ENCODE measurements at places on chromosomes 1 and 21.
A peak's percentile ranks its signal among the peaks of the same experiment; 100 is the strongest.

- DNase-seq: no peak
These were observed 18.8 kb upstream of the FASLG start for GRCh38 chr1:172640111-172640510.

DNA sequence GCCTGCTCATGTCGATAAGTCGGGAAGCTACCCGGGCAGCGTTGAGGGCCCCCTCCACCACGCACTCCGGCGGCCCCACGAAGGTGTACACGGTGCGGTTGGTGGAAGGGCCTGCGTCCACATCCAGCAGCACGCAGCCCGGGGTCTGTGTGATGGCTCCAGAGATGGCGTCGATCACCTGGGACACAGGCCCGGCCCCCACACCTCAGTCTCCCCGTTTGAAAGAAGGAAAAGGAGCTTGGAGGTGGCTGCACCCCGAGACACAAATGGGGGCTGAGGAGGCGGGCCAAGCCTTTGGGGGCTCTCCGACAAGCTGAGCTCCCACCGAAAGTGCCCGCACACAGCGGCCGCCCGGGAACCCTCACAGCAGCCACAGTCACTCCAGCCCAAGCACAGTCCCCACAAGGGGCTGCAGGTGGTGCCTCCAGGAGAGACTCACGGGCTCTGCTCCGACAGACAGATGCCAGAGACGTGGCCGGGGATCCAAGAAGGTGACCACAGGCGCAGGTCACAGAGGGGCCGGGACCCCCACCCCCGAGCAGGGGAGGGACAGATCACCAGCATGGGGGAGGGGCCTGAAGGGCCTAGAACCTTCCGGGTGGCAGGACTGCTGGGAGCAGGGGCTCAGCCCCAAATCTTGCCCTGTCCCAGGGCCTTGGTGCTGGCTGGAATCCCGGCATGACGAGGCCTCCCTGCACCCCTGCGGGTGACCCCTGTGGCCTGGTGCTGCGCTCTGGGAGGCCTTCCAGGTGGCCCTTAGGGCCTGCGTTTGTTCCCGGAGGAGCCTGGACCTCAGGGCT lies 1.0 kb downstream of the FTCD start:
- DNase-seq: no peak

DNA sequence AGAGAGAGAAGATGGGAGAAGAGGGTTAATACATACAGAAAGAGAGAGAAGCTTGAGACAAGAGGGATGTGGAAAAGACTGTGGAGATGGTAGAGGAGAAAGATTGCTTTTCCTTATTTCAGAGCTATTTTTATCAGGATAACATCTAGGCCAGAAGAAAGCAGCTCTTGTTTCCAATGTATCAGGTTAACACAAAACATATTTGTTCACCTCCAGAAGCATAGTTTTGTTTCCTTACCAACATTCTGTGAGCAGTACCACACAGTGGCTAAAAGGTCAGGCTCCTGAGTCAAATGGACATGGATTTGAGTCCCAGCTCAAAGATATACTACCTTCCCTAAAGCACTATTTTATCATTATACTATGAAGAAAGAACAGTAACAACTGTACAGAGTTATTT lies 185.5 kb downstream of the DUSP10 start:
- DNase-seq: no peak

- DNase-seq: no peak
These were observed 23.7 kb upstream of the TNFRSF1B start for GRCh38 chr1:12142891-12143630.

DNA sequence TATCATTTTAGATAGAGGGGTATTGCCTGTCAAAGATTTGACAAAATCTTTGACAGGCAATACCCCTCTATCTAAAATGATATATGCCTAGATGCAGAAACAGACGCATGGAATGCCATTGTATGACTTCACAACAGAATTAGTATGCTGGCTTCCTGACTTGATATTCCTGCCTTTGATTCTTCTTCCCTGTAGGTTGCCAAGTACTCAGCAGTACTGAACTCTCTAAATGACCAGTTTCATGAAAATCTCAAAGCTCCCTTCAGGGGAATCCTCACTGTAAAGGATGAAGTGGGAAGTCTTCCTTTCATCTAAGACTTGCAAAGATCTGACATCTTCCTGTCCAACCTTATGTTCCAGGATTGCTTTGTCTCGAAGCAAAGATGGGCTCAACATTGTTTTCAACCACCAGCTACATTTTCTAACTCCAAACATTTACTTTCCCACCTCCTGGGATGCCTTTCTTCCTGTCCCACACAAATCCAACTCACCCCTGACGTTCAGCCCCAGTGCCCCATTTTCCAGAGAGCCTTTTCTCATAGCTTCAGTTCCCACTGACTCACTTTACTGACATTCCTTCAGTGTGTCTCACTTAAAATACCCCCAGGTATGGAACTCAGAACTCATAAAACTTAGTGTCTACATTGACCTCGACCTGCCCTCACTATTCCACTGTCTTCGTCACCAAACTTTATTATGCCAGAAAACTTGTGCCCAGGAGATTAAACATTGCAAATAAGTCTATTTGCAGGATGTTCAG lies 67.3 kb upstream of the KCNJ6 start:
- DNase-seq: no peak

DNA sequence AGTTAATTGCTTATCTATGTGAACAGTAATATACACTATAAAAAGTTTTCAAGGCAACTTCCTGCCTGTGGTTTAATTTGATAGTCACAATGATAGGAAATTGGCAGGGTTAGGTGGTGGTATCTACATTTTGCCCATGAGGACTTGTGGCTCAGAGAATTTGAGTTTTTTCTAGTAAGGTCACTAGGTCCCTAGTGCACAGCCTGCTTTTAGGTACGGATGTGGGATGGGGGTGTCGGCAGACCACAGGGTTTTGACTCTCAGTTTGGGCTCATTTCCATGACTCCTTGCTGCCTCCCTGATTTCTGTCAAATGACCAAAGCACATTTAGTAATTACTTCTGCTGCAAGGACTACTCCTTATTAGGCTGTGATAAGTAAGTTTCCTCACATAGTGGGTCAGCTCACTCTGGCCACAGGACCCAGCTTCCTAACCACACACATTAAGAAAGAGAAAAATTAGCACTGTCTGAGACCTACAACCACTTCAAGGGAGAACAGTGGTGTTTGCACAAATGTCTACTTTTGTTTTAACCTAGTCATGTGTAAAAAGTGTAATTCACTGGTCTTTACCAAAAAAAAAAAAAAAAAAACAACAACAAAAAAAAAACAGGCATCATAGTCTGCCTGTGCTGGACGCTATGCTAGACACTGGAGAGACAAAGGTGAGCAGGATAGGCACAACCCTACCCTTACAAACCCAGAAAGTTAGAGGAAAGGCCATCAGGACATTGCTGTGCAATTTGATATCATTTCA lies 43.7 kb downstream of the MRPL39 start:
- no peak for DNase-seq

GRCh38 chr1:72122099-72122880 lies 160.0 kb downstream of the NEGR1 start:
- DNase-seq: no peak

GRCh38 chr1:197787623-197788536 lies 12.6 kb upstream of the DENND1B start:
- DNase-seq: no peak

GRCh38 chr1:6976044-6976375 lies 190.8 kb downstream of the CAMTA1 start:
- DNase-seq: no peak

DNA sequence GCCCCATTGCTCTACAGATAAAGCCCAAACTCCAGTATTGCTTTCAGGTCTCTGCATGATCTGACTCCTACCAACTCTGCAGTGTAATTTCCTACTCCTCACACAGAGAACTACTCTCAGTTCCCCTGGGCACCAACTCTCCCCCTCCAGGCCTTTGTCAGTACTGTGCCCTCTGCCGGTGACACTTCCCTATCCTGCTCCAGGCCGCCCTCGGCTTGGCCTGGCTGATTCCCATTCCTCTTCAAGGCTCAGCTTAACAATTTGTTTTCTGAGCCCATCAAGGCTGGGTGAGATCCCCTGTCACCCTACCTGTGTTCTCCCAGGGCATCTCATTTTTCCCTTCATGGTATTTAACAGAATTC lies 2.6 kb downstream of the SLAMF8 start:
- peak; percentile 71 for DNase-seq

DNA sequence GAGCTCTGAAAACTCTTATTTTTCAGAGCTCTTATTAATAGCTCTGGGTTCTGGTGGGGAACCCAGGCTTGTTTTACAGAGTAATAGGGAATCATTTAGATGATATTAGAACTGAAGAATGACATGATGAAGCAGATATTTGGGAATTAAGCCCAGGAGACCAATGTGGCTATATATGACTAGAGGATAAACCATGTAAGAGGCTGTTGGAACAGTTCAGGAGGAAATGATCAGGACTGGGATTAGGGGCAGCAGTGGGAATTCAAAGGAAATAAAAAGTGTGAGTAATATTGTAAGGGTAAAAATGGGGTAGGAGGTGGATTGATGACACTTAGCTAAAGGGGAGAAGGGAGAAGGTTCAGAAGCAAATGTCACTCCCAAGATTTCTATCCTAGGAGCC lies 58.6 kb downstream of the GIPC2 start:
- DNase-seq: no peak

- no peak for DNase-seq
These were observed 36.7 kb upstream of the PLXNA2 start for GRCh38 chr1:208280681-208281450.
